Forelimb muscle (tissue), 1 donor: ENCODE measurements at places on chromosomes 5 and 9.

DNA sequence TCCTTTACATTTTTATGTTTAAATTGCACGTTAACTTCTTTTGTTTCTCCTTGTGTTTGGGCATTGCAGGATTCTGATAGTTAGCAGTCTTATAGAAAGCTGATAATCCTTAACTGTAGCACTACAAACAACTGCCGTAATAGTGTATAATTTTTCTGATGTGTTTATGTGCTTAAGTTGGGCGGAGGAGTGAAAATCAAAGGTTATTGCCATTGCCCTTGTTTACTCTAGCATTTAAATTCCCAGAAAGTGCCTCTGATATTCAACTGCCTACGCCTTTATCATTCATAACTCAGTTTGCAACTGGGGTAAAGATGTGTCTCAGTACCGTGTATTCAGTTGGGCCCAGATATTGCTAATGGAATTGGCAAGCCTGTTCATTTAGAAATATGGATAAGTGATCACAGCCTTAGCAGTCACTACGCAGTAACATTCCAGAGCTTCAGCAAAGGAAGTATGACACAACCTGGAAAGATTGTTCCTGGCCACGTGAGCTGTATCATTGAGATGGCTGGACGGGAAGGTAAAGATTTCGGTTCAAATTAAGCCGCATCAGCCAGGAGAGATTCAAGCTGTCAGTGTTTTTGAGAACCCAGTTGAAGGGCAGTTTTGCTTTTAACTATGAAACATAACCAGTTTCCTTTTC is 28.1 kb upstream of the LRRTM2 start:
- DNase-seq, result peak; percentile 26

DNA sequence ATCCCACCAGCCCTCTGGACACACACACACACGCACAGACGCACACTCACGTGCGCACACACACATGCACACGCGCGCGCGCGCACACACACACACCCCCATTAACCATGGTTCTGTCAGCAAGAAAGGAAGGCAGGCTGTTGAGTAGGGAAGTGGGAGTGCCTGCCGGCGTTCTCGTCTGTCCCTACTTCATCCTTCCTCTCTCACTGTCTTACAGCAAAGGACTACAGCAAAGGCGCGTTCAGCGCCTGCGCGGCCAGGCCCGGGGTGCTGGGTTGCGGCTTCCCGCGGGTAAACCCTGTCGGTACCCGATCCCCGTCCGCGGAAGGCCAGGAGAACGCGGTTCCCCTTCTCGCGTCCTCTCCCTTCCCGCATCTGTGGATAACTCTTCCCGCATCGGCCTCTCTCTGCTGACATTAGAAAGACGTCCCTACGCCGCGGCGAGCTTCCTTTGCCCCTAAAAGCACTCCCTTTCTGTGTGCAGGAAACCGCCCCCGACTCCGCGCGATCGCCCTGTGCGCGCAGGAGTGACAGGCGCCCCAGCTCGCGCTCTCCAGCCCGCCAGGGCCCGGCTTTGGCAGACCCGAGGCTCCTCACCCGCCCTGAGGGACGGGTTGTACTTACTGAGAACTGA is 219.2 kb downstream of the AGTPBP1 start:
- DNase-seq, result peak; percentile 36

GRCh38 chr5:135114759-135115158 is 80.7 kb upstream of the PITX1 start:
- DNase-seq, result no peak

- DNase-seq, result no peak
Measured at GRCh38 chr9:99105152-99106043, 485 bp downstream of the TGFBR1 start.

DNA sequence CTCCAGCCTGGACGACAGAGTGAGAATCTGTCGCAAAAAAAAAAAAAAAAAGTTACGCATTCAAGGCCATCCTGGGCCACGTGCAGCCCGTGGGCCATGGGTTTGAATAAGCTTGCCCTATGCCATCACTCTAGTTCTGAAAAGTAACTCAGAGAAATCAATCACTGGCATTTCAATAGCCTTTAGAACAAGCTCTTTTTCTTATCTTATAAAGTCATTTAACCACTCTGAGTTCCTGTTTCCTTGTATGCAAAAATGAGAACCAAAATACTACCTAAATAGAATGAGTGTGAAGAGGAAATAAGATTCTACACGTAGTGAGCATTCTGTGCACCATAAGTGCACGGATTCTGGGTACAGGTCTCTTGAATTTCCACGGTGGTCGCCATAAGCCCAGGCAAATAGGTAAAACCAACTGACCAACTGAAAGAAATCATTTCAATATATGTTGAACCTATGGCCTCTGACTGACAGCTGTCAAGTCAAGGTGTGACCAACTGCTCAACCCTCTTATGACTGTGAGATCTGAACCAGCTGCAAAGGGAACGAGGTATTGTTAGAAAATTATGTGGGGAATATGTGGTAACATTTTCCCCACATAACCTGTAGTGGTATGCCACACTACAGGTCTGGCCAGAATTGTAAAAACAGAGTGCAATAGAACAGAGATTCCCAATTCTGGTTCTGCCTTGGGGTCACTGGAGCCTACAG is 143.9 kb upstream of the LHFPL2 start:
- DNase-seq, result no peak

GRCh38 chr5:55108661-55109060 is 6.2 kb downstream of the GZMA start:
- DNase-seq, result no peak

DNA sequence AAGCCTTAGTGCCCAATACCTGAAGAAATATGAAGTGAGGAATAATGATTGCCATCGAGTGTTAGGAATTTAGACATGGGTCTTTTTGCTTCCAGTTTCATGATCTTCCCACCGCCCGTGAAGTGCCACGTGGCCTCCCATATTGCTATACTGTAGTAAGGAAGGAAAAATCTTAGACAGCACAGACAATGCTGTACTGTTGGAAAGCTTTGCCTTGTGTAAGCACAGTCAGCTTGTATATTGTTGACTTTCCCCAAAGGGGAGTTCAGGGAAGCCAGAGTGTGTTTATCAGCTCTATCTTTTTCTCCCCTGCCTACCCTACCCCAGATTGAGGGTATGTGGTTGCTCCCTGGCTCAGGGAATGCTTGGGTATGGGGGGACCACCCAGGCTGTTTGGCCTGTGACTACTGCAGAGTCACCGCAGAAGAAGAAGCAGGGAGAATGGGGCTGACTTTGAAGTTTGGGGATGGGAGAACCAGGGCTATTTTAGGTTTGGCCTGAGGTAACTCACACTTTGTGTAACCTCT is 161.8 kb upstream of the MEF2C start:
- DNase-seq, result no peak

GRCh38 chr5:68287976-68288706 is 72.6 kb downstream of the PIK3R1 start:
- DNase-seq, result peak; percentile 24

GRCh38 chr5:78569441-78569840 is 79.1 kb downstream of the LHFPL2 start:
- DNase-seq, result no peak

DNA sequence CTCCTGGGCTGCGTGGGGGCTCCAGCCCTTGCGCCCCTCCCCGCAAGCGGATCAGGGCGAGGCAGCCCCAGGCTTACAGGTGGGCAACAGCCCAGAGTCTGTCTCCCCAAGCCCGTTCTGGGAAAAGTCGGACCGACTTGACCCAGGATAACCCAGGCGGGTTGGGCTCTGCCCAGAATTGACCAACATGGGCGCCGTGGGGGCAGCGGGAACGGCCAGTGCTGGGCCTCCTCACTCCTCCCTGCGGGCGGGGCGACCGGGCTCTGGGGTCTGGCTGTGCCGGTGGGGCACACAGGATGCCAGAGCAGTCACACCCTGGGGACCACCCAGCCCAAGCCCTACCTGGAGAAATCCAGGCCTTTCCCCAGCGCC is 15.3 kb upstream of the SYNPO start:
- DNase-seq, result no peak

DNA sequence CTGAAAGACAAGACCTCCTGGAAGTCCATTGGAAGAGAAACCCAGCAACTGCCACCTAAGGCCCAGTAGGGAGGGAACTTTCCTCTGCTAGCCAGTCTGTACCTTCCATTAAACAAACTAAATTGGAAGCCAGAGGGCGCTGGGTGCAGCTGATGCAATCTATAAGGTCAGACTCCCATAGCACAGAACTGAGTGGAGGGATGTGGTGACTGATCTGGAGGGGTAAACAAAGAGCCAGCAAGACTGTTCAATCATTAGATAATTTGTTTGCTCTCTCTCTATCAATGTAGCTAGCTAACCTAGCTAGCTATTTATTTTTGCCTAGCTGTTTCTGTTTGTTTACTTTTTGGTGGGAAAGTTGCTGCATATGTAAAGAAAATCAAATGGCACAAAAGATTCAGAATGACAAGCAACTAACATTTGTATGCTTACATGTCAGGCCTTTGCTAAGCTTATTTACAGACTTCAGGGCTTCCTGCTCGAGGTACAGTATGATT is 291.8 kb upstream of the DAB2 start:
- DNase-seq, result no peak

DNA sequence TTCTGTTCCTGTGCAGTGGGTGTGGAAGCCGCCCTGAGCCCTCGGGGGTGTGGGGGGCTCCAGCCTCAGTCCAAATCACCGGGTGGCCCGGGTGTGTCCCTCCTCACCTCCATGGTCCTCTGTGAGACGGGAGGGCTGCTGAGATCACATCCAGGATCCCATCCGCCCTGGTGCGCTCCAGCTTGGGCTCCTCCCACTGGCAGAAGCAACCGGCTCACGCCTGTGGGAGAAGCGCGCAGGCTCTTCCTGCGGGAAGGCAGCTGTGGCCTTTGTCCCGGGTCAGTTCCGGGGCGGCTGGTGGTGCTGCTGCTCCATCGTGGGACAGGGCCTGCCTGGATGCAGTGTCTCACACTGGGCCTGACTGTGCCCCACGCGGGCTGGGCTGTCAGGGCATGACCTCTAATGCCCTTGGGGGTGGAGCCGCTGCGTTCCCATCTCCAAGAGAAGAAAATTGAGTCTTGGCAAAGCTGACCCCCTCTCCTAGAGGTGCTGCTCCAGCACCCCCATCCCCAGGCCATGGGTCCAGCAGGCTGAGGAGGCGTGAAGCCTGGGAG is 18.5 kb downstream of the OLFM1 start:
- DNase-seq, result no peak

- no peak for DNase-seq
Measured at GRCh38 chr5:96901384-96901783, 25.1 kb downstream of the ERAP2 start.

DNA sequence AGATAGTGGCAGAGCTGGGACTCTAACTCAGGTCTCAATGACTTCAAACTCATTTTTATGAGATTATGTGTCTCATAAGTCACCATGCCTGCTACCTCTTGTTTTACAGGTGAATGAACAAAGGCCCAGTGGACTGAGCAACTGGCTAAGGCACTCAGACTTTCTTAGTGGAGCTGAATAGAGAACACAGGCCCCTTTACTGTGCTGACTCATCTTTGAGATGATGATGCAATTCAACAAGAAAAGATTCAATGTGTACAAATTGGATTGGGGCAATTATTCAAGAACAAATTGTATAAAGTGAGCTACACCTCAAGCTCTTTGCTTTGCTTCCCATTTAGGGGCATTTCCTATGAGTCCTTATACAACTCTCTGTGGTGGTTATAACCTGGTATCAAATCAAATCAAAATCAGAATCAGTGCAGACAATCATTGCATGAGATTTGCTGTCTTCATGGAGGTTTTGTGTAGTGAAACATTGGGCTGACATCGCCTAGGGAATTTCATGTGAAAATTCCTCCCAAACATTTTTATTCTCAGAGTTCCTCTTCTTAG is 84.3 kb upstream of the PPP2R2B start:
- no peak for DNase-seq

GRCh38 chr9:87760529-87760928 is 34.6 kb downstream of the CTSL start:
- no peak for DNase-seq

- DNase-seq, result no peak
Measured at GRCh38 chr5:43973318-43973717, 370.3 kb downstream of the NNT start.

DNA sequence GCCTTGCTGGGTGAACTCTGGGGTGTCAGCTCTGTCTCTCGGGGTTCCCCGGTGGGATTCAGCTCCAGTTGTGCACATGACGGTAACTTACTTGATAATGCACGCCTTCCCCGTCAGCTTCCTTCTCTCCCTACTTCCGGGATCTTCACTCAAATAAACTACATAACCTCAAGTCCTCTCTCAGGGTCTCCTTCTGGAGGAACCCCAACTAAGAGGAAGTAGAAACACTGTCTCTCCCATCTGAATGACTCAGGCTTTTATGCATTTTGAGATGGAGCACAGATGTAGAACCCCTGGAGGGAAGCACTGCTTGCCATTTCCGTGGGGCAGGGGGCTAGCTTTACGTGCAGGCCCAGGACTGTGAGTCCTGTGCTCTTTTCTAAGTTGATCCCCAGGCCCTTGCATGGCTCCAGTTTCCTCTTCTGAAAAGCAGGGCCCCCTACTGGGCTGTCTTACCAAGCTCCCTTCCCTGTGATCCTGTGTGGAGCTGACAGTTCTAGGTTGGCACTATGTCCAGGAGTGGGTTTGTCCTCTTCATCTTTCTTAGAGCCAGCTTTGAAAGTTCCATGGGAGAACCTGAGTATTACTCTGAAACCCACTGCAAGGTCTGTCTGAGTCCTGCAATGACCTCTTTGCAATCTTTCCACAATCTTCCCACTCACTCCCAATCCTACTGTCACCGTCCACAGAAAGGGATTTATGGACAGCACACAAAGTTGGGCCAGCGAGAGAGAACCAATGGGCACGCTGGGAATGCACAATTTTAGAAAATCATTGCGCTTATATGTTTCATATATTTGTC is 17.7 kb downstream of the S1PR3 start:
- no peak for DNase-seq

GRCh38 chr5:127330116-127330515 is 39.5 kb downstream of the MEGF10 start:
- DNase-seq, result no peak

GRCh38 chr9:101083448-101084202 is 55.1 kb downstream of the PLPPR1 start:
- DNase-seq, result no peak

GRCh38 chr9:88219601-88220000 is 81.3 kb upstream of the SPATA31C2 start:
- no peak for DNase-seq

DNA sequence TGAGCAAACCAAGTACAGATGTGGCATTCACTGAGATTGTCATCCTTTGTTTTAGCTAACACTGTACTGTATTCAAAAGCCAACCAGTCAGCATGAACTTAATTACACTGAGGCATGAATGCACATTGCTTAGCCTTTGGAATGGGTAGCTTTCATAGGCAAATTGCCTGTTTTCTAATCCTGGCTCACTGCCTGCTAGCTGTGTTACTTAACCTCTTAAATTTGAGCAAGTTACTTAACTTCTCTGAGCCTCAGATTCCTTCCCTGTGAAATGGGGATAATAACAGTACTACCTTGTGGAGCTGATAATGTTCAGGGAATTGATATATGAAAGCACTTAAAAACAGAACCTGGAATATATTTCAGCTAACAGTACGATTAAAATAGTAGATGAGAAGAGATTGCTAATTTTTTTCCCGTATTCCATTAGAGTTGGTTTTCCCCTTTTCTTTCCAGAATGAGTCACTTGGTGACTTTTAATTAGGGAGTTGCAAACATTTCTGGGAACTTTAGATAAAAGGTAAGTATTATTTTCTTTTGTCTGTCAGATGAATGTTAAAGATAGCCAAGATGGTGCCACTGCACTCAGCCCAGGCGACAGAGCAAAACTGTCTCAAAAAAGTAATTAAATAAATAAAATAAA is 43.9 kb downstream of the ARRDC3 start:
- no peak for DNase-seq

GRCh38 chr5:164498438-164498837 is 993.0 kb downstream of the MAT2B start:
- DNase-seq, result no peak

- DNase-seq, result no peak
Measured at GRCh38 chr9:123589361-123590239, 233.6 kb downstream of the CRB2 start.

GRCh38 chr5:134976841-134977240 is 9.1 kb downstream of the CATSPER3 start:
- no peak for DNase-seq
